ENCODE measurements at places on chromosomes 7 and 10. TPM values are rescaled to one million over a fixed set of nuclear protein-coding genes. Genes with fewer than 3 reads are reported as not detected.

CTTNBP2 gene
- not detected for total RNA-seq

IFIT2 gene
- total RNA-seq: 28.0 TPM

NUTM2D gene
- 0.20 TPM for total RNA-seq

ADAM8 gene
- 201 TPM for total RNA-seq

CHST15 gene
- 7.8 TPM for total RNA-seq

PAX4 gene
- not detected for total RNA-seq

SLC18A3 gene
- not detected for total RNA-seq

EPHA1 gene
- 1.8 TPM for total RNA-seq

CASD1 gene
- 14.6 TPM for total RNA-seq

CPA4 gene
- not detected for total RNA-seq

CCDC172 gene
- not detected for total RNA-seq
